ENCODE measurements at places on chromosomes 7 and 10.

DNA sequence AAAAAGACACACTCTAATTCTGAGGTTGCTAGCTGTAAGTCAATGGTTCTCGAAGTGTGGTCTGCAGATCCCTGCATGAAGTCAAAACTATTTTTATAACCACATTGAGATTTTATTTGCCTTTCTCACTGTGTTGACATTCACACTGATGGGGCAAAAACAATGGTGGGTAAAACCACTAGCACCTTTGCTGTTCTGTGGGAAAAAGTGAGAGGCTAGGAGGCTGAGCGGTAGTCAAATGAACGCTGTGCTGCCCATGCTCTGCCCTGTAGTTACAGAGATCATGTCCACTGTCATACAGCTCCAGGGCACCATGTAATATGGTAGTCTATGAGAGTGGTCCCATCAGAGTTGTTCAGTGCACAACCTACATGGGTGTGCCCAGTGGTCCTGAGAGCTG lies 21.6 kb upstream of the PDCD4 start:
- no peak for DNase-seq

DNA sequence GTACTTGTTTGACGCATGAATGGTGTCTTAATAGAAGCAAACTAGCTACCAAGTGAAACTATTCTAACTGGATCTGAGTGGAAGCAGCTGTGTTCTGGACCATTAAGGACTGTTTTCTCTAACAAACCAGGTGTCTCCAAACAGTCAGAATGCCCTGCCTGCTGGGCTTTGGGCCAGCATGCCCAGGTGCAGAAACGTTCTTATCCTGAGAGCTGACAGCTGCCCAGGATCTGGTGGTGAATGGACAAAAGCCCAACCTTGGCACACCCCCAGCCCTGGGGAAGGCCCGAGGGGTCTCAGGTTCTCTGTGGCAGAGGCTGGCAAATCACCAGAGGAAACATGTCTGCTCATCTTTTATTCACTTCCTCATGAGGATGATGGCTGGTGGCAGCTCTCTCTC lies 48.2 kb upstream of the LAMB4 start:
- no peak for DNase-seq

- DNase-seq = no peak
Observed at GRCh38 chr10:132094581-132095234, 29.0 kb downstream of the JAKMIP3 start.

GRCh38 chr7:112782498-112782897 lies 7.7 kb downstream of the TMEM168 start:
- no peak for DNase-seq

GRCh38 chr10:62049624-62050345 lies 148.3 kb downstream of the ARID5B start:
- no peak for DNase-seq

- DNase-seq = no peak
Observed at GRCh38 chr10:17882557-17882956, 69.2 kb upstream of the SLC39A12 start.

GRCh38 chr10:68647672-68648341 lies 73.2 kb upstream of the CCAR1 start:
- peak; percentile 56 for DNase-seq

GRCh38 chr10:90777621-90778020 lies 80.2 kb downstream of the HTR7 start:
- DNase-seq = peak; percentile 31

GRCh38 chr7:106848851-106849442 lies 16.1 kb upstream of the PIK3CG start:
- DNase-seq = peak; percentile 18

- no peak for DNase-seq
Observed at GRCh38 chr7:12508554-12508953, 62.0 kb upstream of the SCIN start.

DNA sequence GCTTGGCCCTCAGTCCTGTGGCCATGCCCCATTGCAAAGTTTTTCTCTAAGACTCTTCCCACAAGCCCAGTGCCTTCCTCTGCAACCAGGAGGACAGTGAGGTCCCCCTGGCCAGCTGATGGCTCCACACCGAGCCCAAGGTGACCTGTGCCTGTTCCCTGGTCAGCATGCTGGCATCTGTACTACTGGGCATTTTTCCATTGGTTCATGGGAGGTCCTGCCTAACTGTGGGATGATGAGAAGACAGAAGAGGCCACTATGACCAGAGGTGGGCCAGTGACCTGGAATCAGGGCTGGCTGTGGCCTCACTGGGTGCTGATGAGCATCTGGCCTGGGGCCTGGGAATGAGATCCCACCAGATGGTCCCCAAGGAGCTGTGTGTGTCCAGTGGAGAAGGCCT lies 20.2 kb downstream of the CALML3 start:
- DNase-seq = no peak

DNA sequence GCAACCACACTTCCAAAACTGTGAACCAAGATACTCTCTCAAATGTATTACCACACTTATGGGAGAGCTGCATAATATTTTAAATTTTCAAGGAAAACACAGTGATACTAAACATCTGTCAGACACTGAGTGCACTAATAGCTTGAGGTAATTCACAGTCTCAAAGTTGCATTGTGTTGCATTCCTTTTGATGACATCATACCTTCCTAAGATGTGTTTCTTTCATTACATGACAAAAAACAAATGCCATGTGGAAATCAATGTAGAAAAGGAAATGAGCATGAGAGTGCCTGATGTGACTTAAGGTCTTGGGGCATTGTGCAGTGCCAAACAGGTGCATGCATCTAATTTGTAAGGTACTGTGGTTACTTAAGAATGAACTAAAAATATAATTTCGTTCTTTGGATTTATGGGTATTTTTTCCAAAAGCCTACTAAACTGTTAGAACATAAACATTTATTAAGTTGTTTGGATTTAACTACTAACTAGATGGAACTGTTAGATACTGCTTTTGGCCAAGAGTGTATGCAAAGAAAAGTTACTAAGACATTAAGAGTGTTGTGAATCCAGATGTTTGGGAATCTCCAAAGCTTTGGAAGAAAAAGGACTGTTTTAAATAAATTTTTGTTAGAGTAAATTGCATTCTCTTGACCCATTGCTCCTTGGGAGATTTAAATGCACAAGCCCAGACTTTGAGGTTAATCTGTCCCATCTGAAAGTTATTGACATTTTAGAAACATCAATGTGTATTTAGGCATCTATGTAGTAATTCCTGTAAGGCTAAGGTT lies 496.2 kb upstream of the SEMA3D start:
- DNase-seq = no peak

DNA sequence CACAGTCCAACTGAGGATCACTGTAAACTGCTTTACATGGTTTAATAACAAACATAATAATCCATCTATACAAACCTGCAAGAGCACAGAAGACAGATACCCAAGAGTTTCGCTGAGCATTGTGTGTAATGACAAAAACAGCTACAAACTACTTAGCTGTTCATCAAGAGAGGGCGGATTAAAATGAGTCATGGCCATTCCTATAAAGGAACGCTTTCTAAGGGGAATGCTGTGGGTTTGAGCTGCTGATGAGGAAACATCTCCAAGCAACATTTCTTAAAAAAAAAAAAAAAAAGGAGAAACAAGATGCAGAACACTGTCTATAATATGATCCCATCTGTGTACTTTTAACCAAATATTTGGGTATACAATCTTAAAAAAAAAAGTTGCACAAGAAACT lies 33.8 kb downstream of the VOPP1 start:
- peak; percentile 77 for DNase-seq

GRCh38 chr7:157022681-157023588 lies 12.5 kb upstream of the MNX1 start:
- no peak for DNase-seq

DNA sequence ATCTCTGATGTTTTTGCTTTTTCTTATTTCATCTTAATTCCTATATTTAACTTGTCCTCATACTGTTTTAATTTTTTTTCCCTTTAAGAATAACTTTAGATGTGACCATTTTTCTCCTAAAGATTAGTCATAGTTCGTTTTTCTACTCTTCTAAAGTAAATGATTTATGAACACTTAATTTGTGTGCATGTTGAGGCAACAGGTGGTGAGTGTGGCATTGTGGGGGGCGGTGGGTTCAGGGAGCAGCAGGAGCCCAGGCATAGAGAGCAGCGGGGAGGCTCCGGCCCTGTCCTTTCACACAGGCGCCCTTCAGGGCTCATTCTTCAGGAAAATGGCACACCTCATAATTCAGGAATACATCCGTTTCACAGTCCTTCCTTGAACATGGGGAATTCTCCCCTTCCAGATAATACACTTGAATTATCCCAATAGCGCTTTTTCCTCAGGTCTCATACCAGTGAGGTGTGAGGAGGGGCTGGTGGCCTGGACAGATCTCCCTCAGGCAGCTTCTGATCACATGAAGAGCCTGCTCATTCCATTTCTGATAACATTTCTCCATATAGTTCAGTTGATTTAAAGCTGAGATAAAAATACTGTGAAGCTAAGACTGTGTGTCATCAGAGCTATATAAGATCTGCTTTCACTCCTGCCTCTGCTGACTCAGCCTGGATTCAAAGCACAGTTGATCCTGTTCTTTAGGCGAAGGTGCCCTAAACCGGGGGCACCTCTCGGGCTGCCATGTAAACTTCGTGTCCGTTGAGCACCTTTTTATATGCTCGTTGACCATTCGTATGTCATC lies 40.2 kb downstream of the CUL1 start:
- DNase-seq = no peak

GRCh38 chr10:106474876-106475275 lies 689.6 kb downstream of the SORCS1 start:
- no peak for DNase-seq

DNA sequence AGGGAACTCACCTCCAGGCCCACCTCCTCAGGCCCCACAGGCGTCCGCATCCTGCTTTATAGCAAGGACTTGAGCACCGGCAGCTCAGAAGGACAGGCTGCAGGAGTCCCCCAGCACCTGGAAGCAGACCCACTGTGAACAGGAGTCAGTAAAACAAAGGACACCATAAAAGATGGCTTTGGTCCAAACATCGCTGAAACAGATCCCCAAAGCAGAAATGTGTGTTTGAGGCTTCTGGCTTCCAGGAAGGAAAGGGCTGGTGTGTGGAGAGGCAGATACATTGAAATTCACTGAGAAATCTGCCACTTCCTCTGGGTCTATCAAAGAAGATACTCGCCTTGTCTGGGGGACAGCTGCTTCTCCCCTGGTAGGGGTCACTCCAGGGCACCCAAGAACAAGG lies 286.2 kb downstream of the PLXNA4 start:
- no peak for DNase-seq

DNA sequence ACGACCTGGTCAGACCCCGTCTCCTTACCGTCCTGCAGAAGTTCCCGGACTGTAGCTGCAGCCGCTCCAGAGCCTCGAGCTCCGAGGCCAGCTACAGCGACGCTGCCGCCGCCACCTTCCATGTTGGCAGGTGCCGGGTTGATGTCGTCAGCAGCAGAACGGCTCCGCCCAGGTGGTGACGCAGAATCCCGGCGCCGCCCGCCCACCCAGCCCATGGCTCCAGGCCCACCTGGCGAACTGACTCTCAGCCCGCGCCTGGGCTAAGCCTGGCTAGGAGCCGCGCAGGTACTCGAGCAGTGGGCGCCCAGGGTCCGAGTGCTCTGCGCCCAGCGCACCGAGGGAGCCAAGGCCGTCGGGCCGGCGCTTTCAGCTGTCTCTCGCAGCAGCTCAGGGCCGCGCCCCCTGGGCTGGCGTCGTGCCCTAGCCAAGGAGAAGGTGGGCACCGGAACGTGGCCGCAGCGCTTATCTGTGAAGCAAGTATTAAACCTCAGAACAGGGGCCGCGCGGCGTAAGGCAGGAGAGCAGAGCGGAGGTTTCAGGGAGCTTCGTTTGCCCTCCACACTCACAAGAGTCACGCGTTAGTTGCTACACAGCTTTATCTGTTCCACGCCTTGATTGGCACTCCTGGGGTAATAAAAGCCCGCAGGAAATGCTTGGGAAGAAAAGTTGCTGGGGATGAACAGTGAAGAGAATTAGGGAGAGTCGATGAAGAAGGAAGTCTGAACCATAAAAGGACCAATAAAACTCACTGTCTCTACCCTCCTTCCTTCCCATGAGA lies at the start of the genes COG5 and DUS4L:
Gene COG5 (minus strand): TSS at position 146 of the 778 bp plus-strand sequence. CDS start 24 bp downstream, at position 122.
Gene DUS4L (plus strand): TSS at position 197 of the 778 bp plus-strand sequence. CDS start 3,100 bp downstream, outside the sequence.
- peak; percentile 46 for DNase-seq

GRCh38 chr7:29309041-29309854 lies 114.7 kb downstream of the CHN2 start:
- no peak for DNase-seq

- DNase-seq = no peak
Observed at GRCh38 chr10:112373912-112374338, at the start of gene ACSL5. ACSL5 (plus strand) TSS chr10:112374116; CDS start chr10:112394947, 20,831 bp downstream.

GRCh38 chr7:26001662-26002244 lies 150.2 kb upstream of the NFE2L3 start:
- no peak for DNase-seq

DNA sequence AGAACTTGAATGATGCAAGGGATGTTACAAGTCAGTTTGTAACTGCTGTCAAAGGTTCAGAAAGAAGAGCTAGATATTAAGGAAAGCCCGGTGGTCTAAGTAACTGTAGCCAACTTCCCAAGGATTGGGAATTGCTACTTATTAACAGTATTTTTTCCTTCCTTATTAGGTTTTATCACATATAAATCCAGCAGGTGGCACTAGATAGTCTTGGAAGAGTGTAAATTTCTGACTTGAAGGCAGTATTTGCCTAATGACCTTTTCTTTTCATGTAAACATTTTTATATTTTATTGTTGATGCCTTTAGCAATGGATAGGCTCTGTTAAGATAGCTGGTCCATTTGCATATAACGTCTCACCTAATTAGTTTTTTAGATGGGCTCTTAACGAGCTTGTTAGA lies 51.2 kb downstream of the ANLN start:
- DNase-seq = peak; percentile 31

DNA sequence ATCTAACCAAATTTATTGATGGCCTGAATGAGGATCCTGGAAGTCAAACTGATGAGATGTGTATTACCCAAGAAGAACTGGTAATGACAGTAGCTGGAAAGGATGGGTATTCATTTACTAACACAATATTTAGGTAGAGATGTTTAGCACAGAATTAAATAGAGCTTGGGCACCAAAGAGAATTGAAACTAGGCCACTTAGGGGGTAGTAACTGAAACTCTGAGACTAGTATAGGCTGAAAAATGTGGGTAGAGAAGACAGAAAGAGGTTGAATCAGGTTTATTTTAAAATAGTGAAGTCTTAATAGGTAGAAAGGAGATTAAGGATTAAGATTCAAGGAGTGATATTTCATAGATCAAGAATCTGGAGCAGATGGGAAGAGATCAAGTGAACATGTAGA lies 155.8 kb downstream of the MLLT10 start:
- no peak for DNase-seq

- DNase-seq = no peak
Observed at GRCh38 chr10:33878238-33878786, 543.8 kb upstream of the NRP1 start.

- no peak for DNase-seq
Observed at GRCh38 chr7:137850972-137851945, 4.5 kb upstream of the DGKI start.
